ENCODE measurements at places on chromosomes 11 and 22. TPM values are rescaled to one million over a fixed set of nuclear protein-coding genes. Genes with fewer than 3 reads are reported as not detected.

ADAMTS8 gene
- total RNA-seq = not detected

PDE2A gene
- total RNA-seq = 2.7 TPM

- H3K27ac ChIP-seq = peak overlapping the region; percentile 89
- no peak overlapping the region for H3K4me3 ChIP-seq
- DNase-seq = no peak
- H3K27me3 ChIP-seq = no peaks in the 10 kb centered on the region
Observed at GRCh38 chr11:10623797-10624761, 55.6 kb upstream of the LYVE1 start.

GRCh38 chr11:27380771-27381170 lies 17.8 kb upstream of the CCDC34 start:
- peaks cover 4% of the 10 kb centered on the region for H3K36me3 ChIP-seq
- DNase-seq = no peak

DNA sequence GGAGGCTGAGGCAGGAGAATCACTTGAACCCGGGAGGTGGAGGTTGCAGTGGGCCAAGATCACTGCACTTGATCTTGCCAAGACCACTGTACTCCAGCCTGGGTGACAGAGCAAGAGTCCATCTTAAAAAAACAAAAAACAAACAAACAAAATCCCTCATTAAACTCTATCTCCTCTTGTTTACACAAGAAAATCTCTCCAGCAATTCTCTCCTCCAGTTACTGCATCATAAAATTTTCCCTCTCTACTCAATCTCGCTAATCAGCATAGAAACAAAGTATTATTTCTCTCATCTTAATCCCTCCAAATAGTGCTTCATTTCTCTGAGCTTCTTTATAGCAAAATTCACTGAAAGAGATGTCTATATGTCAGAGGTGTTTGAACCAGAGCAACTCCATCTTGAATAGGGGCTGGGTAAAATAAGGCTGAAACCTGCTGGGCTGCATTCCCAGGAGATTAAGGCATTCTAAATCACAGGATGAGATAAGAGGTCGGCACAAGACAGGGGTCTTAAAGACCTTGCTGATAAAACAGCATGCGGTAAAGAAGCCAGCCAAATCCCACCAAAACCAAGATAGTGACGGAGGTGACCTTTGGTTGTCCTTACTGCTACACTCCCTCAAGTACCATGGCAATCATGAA lies 19.8 kb downstream of the MTMR2 start:
- H3K27me3 ChIP-seq = no peaks in the 10 kb centered on the region
- DNase-seq = no peak
- H3K4me1 ChIP-seq = peaks cover 7% of the 10 kb centered on the region
- H3K36me3 ChIP-seq = no peaks in the 10 kb centered on the region

GRCh38 chr11:34975482-34975881 lies 59.1 kb downstream of the PDHX start:
- peaks cover 7% of the 10 kb centered on the region for H3K4me1 ChIP-seq
- H3K4me3 ChIP-seq = no peak overlapping the region
- H3K27me3 ChIP-seq = no peaks in the 10 kb centered on the region
- peaks cover 25% of the 10 kb centered on the region for H3K36me3 ChIP-seq
- peak overlapping the region; percentile 77 for H3K27ac ChIP-seq
- no peak for DNase-seq

GRCh38 chr22:36075230-36075629 lies 46.6 kb upstream of the RBFOX2 start:
- H3K4me1 ChIP-seq = peaks cover 2% of the 10 kb centered on the region
- H3K36me3 ChIP-seq = no peaks in the 10 kb centered on the region
- H3K27me3 ChIP-seq = peaks cover 4% of the 10 kb centered on the region
- no peak overlapping the region for H3K4me3 ChIP-seq

GRCh38 chr22:43591380-43591779 lies 179.6 kb downstream of the MPPED1 start:
- DNase-seq = no peak
- H3K4me1 ChIP-seq = no peaks in the 10 kb centered on the region
- no peak overlapping the region for H3K27ac ChIP-seq
- peaks cover 16% of the 10 kb centered on the region for H3K27me3 ChIP-seq

BTG4 gene
- total RNA-seq = not detected

PVALB gene
- total RNA-seq = not detected

PKDREJ gene
- total RNA-seq = not detected

DNA sequence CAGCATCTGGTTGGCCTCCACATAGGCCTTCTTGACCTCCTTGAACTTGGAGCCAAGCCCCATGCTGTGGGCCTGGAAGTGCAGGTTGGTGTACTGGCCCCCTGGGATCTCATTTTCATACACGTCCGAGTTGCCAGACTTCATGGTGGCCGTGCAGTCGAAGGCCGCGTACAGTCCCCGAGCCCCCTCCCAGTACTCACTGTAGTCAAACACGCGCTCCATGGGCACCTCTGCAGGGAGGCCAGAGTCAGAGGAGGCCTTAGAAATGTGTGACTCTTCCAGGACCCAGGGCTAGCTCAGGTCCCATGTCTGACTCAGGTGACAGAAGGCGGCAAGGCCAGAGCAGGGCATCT lies 6.7 kb upstream of the LRFN4 start:
- no peak for DNase-seq
- no peaks in the 10 kb centered on the region for H3K36me3 ChIP-seq
- H3K4me1 ChIP-seq = peaks cover 11% of the 10 kb centered on the region
- H3K4me3 ChIP-seq = no peak overlapping the region
- H3K27ac ChIP-seq = peak overlapping the region; percentile 57

GRCh38 chr11:119153049-119153818 lies 4.4 kb downstream of the ABCG4 start:
- no peak for DNase-seq
- peaks cover 4% of the 10 kb centered on the region for H3K4me1 ChIP-seq
- H3K36me3 ChIP-seq = peaks cover 5% of the 10 kb centered on the region
- no peak overlapping the region for H3K27ac ChIP-seq
- peaks cover 36% of the 10 kb centered on the region for H3K27me3 ChIP-seq
- no peak overlapping the region for H3K4me3 ChIP-seq

DNA sequence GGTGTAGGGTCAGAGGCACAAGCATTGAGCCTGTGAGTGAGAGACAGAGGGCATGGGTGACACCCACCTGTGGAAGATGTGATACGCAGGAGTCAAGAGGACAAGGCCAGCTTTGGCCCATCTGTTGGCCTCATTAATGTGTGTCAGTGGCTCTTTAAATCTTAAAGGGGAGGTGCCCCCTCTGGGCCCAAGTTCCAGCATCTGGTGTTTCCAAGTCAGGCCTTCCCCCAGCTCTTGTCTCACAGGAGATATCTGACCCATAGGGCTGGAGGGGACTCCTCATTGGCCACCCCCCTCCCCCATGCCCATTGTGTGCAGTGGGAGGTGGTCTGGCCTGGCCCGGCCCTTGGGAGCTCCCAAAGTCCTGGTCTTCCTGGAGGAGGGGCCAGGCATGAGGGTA lies 8.9 kb downstream of the KCNK7 start:
- H3K27me3 ChIP-seq = no peaks in the 10 kb centered on the region
- H3K4me1 ChIP-seq = peaks cover 37% of the 10 kb centered on the region
- H3K27ac ChIP-seq = no peak overlapping the region
- H3K36me3 ChIP-seq = peaks cover 3% of the 10 kb centered on the region
- no peak overlapping the region for H3K4me3 ChIP-seq
- DNase-seq = no peak

DNA sequence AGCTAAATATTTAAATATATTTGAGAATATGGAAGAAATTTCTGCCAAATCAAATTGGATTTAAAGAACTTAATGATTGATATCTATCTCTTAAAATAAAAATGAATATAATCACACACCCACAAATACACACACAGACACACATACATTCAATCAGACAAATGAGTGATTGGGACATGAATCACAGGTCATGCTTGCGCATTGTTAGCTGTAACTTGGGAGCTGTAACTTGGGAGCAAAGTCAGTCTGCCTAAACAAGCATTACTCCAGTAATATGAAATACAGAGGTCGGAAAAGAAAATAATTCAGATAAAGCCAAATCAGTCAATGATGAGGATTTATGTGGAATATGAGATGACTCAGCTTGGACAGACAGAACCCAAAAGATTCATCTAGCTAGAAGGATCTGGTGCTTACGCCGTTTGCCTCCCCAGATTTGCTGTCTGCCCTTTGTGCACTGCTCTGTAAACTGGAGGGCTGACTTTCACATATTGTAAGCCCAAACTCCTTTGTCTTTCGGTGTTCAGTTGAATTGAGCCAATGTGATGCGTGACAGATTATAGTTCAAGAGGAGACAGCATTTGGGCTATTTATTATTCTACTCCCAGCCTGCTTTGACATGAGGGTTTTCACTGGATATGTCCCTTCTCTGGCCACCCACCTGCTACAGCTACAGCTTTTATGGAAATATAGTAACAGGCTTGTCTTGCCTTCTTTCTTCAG lies 1.6 kb downstream of the OR56B1 start:
- H3K27me3 ChIP-seq = no peaks in the 10 kb centered on the region
- H3K27ac ChIP-seq = no peak overlapping the region
- H3K4me3 ChIP-seq = no peak overlapping the region
- no peaks in the 10 kb centered on the region for H3K4me1 ChIP-seq

- DNase-seq = no peak
- H3K27ac ChIP-seq = no peak overlapping the region
- H3K4me1 ChIP-seq = no peaks in the 10 kb centered on the region
- H3K27me3 ChIP-seq = peaks cover 11% of the 10 kb centered on the region
- no peaks in the 10 kb centered on the region for H3K36me3 ChIP-seq
Observed at GRCh38 chr11:15826826-15827225, 529.5 kb downstream of the SOX6 start.

GRCh38 chr22:49601614-49602321 lies 225.9 kb downstream of the BRD1 start:
- no peak overlapping the region for H3K4me3 ChIP-seq
- H3K4me1 ChIP-seq = peaks cover 3% of the 10 kb centered on the region
- DNase-seq = no peak

DNA sequence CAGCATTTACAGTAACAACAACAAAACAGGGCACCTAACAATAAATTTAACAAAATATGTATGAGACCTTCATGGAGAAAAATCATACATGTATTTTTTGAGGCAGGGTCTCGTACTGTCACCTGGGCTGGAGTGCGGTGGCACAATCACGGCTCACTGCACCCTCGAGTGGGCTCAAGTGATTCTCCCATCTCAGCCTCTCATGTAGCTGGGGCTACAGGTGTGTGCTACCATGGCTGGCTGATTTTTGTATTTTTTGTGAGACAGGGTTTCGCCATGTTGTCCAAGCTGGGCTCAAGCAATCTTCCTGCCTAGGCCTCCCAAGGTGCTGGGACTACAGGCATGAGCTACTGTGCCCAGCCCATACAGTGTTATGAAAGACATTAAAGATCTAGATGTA lies 278.1 kb downstream of the SWAP70 start:
- DNase-seq = no peak
- no peaks in the 10 kb centered on the region for H3K27me3 ChIP-seq
- no peak overlapping the region for H3K27ac ChIP-seq
- H3K4me1 ChIP-seq = peaks cover 3% of the 10 kb centered on the region
- H3K36me3 ChIP-seq = peaks cover 3% of the 10 kb centered on the region

- no peak for DNase-seq
- no peak overlapping the region for H3K4me3 ChIP-seq
- H3K4me1 ChIP-seq = peaks cover 2% of the 10 kb centered on the region
- H3K27ac ChIP-seq = no peak overlapping the region
Observed at GRCh38 chr11:130451231-130452019, 3.0 kb downstream of the ADAMTS15 start.

NXPE2 gene
- not detected for total RNA-seq

Measured in T-helper 17 cell (primary cell).